ENCODE measurements at places on chromosomes 7 and 10.

GRCh38 chr10:58568428-58568935 lies 55.8 kb downstream of the BICC1 start:
- DNase-seq: no peak

DNA sequence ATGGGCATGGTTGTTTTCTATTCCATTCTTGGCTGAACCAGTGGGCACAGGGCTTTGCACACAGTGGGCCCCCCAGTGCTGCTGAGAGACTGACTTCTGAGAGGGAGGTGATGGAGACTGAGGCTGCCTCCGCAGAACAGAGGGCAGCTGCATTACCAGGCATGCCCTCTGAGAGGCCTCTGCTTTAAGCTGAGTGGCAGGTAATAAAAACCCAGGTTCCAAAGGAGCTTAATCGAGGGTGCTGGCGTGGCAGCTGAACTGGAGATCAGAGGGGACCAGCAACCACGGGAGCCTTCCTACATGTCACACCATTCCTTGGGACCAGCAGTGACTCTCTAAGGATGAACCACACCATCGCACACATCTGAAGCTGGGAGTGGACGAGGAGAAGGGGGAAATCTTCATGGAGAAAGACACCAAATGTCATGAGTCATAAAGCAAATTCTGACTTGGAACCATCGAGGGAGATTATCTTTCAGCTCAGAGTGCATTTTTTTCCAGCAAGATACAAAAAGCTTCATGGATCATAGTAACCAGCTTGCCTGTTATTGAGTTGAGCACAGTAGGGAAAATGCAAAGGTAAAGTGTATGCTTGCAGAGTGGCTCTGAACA lies 24.6 kb downstream of the HIPK2 start:
- no peak for DNase-seq

DNA sequence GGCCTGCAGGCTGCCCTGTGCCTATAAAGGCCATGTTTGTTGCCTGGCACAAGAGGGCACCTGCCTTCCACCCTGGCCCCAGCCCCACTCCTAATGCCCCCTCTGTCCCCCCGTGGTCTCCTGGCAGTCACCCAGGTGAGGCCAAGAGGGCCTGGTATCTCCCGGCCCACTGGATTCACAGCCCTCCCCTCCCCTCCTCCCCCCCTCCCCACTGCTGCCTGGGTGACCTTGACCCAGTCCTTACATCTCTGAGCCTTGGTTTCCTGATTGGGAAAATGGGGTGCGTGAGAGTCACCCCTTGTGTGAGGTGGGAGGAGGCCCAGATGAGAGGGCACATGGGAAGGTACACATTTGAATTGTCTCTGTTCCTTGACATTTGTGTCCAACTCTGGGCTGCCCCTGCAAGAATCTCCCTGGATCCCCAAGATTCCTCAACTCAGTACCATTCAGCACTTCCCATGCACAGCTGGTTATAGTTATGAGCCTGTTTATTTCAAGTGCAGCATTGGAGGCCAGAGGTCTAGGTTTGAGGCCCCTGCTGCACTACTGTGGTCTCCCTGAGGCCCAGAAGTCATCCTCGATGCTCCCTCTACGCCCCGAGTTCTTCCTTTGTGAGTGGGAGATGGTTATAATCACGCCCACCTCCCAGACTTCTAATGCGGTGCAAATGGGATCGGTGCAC lies 58.9 kb downstream of the TMEM270 start:
- DNase-seq: no peak

DNA sequence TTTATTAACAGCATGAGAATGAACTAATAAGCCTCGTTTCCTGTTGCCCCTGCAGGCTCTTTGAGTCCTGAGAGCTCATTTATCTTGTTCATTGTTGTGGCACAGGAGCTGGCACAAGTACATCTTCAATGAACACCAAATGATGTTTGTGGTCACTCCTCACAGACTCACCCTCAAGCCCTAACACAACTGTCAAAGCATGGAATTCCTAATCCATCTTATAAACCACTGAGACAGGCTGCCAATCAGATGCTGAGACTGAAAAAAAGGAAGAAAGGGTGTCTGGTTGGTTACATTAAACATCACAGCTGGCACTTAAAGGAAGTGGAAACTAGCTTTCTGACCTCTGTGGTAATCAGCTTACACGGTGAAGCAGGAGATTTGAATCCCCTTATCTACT lies 7.7 kb upstream of the CCDC172 start:
- DNase-seq: no peak

GRCh38 chr7:155578016-155578415 lies 31.7 kb upstream of the CNPY1 start:
- DNase-seq: no peak

DNA sequence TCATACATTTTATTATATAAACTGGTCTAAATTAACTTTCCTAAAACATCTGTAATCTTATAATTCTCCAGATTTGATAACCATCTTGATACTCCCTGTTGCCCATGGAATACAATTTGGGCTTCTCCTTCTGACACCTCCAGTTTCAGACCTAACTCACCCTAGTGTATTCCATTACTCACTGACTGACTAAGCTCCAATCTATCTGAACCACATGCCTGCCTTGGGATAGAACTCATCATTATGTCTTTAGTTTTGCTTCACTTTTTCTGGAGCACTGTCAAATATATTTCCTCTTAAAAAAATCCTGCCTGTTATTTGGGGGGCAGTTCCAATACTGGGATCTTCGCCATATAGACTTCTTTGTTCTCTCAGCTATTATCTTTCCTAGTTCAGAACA lies 4.9 kb upstream of the FOXP2 start:
- no peak for DNase-seq
